ENCODE measurements at places on chromosomes 5 and 9.

- no peak for DNase-seq
These were observed 18.5 kb downstream of the PPARGC1B start for GRCh38 chr5:149748471-149749094.

GRCh38 chr9:132639322-132639721 lies 30.5 kb downstream of the DDX31 start:
- DNase-seq = no peak

DNA sequence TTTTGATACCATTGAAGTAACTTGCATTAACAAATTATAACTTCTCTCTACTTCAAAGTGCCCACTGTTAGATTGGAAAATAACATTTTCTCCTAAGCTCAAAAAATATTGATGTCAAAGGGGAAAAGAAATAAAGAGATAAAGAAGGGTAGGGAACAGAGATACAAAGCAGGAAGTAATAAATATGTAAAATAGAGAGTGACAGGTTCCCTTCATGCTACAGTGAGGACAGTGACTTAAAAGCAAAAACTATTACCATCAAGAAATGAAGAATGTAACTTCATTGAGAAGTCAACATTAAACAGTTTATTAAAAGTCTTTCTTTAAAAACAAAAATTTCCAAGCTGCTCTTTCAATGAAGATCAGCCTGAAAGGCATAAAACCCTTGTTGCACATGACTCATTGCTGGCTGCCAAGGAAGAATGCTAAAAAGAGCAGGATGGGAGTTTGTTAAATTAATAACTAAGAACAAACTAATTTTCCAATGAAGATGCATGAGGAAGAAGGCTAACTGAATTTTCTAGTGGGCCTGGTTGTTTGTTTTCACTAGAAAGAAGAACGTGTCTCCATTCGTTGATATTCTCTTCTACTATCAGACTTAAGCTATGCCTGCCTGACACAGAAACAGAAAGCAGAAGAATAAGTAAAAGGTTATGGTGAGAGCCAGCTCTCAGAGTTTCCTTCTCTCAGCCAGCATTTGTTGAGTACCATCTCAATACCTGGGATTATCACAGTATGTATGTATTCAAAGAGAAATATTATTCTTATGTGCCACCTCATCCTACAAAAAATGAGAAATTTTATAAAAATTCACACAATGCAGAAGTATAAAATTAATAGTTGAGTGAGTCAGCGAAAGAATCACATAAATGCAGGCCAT lies 197.8 kb upstream of the NREP start:
- DNase-seq = no peak

DNA sequence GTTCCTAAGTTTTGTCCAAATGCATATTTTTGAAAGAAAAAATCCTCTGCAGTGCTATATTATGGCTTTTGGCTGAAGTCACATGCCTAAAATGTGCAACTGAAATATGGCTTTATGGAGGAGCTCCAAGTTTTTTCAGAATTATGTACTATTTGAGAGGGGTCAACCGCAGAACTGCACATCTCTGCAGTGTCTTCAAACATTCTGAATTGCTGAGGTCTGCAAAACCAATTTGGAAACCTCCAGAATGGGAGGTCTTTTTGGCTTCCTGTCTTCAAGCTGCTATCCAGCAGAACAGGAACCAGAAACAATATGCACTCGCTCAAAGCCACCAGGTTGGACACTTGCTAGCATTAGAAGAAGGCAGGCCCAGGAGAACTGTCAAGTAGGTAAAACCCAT lies 376.0 kb upstream of the PAPPA start:
- DNase-seq = no peak
